NCI-H1105 (cell line): ENCODE measurements at places on chromosomes 12 and 14.
A peak's percentile ranks its signal among the peaks of the same experiment; 100 is the strongest.

DNA sequence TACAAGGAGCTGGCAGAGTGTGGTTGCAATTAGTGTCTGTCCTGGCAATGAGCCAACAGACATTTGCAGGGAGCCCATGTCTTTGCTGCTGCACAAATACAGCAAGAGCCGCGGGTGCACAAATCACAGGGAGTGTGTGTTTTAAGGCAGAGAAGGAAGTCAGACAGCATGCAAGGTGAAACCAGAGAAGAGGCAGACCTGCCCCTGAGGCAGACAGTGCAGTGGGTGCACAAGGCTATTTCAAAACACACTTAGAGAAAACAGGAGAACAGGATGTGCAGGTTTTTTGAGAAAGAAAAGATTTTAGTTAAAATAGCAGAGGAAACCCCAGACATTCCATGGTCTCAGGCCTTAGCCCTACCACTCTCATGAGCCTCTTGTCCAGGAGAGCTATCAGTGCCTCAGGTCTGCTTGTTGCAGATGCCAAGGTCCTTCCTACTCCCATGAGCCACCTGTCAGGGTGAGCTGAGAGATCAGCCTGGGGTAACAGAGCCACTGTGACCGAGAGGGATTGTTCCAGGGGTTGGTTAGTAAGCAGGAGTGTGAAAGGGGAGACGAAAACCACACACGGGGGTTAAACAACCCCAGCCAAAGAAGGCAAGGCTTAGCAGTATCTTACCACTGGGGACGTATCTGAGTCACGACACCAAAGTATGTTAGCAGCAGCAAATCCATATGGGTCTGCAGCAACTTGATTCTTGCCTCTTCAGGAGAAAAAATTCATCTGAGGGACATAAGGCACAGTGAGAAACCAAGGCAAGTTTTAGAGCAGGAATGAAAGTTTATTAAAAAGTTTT, 78.1 kb downstream of the C14orf132 start:
- DNase-seq = peak; percentile 81

DNA sequence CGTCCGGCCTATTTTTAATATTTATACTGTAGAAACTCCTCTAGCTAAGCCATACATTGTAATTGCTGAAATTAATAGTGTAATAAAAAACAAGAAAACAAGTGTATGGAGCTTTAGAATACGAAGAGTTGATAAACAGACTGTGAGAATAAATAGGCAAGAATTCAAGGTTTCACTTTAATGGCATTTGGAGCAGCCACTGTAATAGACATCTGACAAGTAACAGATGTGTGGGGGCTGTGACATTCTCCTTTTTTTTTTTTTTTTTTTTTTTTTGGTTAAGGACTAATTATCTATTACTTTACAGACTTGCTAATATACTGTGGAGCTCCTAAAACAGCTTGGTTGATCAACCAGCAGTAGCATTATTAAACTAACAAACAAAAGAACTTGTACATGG, 42.1 kb upstream of the CFAP54 start:
- DNase-seq = no peak

- peak; percentile 3 for DNase-seq
Measured at GRCh38 chr12:94286583-94287244, 138.3 kb downstream of the PLXNC1 start.

GRCh38 chr12:15688202-15688736, 100.9 kb downstream of the EPS8 start:
- no peak for DNase-seq

DNA sequence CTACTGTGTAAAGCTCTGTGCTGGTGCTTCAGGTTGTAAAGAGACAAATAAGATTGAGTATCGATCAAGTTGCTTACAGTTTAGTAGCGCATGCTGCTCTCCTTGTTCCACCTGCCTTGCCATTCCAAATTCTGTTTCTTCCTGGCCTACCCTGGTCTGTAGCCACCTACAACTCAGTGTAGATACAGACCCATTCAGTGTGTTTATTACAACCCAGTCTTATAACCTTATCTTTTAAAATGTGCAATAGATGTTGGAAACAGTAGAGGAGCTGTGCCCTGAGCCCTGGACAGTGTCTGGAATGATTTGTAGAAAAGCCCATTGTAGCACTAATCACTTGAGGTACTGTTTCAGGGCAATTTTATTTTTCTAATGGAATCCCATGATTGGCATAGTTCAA, 68.5 kb downstream of the DIP2B start:
- no peak for DNase-seq

GRCh38 chr14:63641473-63642228, at the start of gene WDR89:
TSS of gene WDR89 (minus strand) at chr14:63641871. CDS start at chr14:63599942, 41,929 bp downstream.
- peak; percentile 100 for DNase-seq

DNA sequence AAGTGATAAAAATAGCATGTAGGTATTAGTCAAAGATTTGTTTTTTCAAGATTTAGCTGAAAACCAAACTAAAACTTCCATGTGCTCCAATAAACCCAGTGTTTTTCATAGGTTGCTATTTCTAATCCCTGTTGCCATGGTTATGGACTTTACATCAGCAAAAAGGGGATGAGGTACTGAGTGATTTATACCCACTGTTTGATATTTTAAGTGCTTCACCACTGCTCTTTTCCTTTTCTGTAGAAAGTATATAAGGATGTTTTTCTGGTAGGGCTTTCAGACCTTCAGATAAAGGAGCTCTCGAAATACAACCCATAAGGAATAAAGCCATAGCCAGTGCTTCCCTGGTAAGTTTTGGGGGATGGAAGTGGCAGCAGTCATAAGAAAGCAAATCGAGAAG, at the start of gene OTOGL:
Gene OTOGL (plus strand): TSS at position 279 of the 400 bp plus-strand sequence. CDS start 109,895 bp downstream, outside the sequence.
- DNase-seq = no peak

DNA sequence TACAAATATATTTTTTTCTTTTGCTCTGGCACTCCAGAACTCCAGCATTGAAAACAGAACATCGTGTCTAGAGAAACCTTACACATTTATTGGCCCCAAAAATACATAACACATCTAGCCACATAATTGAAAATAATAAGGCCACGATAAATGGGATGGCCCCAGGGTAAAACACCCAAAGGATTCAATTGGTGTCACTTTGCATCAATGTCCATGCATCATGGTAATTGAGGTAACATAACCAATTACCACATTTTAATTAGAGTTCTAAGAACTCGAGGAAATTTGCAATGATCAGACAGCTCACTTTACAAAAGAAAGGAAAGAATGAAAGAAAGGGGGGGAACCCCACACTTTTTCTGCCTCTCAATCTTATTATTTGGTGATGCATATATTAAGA, 151.8 kb upstream of the NPAS3 start:
- no peak for DNase-seq

DNA sequence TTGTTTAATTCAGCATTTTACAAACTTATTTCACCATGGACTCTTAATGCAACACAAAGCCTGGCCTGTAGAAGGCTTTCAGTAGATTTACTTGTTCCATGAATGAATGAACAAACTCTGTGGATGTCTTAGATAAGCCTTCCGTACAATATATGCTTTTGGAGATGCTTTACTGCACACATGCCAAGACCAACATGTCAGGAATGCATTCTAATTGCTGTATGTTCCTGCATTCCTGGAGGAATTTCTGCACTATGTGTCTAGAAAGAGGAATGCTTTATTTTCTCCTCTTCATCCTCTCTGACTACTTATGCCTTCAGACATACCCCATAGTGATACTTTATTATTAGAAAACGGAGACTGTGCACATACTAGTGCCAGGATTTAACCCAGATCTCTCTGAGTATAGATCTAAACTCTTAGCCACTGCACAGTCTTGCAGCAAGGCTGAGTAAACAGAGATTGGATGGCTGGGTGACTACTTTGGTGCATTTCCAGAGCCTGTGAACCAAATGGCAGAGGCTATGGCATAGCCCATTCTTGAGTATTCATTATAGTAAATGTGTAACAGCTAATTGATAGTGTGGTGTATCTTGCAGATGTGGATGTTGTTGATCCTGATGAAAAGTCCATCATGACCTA, 108.2 kb downstream of the SYNE2 start:
- DNase-seq = no peak

DNA sequence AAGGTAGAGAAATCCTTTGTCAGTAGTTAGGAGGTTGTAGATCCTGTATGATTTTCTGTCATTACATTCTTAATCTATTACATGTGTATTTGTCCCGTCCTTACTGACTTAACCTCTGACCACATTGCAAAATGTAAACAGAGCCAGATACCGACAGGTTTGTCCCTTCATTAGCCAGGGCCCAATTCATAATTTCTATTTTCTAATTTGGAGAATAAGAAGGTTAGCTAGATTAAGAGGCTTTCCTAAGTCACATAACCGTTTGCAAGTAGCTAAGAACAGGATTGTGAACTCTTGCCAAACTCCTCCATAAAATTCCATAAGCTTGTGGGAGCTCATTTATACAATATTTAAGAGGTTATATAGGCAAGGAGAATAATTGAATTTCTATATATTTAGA, 352.6 kb downstream of the RAD51B start:
- no peak for DNase-seq

- DNase-seq = no peak
Measured at GRCh38 chr14:31241450-31242114, 34.0 kb upstream of the HECTD1 start.

DNA sequence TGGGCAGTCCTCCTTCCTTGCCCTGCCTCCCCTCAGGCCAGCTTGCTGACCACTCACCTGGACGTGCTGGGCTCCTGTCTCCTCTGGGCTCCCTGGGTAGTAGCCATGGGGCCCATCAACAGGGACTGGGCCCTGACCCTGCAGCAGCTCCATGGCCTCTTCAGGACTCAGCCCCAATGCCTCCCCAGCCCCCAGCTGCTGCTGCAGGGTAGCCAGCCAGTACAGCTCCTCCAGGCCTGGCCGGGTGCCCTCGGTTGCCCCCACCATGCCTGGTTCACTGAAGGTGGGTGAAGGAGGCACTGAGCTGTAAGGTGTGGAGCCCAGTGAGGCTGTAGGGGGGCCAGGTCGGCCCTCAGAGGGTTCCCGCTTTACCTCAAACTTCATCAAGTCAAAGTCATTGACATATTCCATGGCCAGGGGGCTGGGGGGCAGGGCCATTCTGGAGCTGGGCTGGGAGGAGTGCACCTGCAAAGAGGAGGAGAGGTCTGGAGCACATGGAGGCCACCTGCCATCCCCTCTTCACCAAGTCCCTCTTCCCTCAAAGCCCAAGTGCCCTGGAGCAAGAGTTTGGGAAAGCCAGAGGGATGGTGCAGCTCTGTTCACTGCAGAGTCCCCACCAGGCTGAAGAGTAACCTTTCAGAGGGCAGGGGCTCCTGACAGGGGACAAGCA, 11.2 kb downstream of the CPNE6 start:
- no peak for DNase-seq

DNA sequence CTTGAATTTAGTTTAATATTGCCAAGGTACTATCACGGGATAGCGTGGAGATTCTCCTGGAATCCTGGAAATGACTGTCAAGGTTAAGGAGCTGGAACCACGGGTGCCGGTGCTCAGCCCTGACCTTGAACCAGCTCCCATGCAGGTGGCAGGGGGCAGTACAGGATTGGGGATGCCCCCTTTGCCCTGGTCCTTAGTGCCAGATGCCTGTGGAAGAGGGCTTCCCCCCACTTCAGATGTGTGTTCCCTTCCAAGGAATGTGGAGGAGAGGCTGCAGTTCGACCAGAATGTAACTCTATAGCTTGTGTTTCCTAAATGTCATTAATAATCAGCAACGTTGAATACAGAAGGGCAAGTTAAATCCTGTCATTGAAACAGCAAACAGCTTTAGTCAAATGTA, 258.9 kb downstream of the VRK1 start:
- DNase-seq = peak; percentile 35

DNA sequence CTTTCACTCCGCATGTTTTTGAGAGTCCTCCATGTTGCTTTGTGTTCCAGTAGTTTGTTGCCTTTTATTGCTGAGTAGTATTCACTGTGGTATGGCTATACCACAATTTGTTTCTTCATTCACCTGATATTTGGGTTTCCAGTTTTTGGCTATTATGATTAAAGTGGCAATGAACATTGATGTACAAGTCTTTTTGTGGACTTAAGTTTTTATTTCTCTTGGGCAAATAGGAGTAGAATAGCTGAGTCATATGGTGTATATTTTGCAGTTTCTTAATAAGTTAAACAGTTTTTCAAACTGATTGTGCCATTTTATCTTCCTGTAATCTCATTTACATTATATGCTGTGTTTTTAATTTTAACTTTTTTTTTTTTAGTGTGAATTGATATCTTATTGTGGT, 16.2 kb downstream of the ADIPOR2 start:
- DNase-seq = no peak

- DNase-seq = no peak
Measured at GRCh38 chr14:104039214-104039613, 46.3 kb upstream of the ASPG start.

- no peak for DNase-seq
Measured at GRCh38 chr12:82919388-82920054, 232.8 kb downstream of the TMTC2 start.

DNA sequence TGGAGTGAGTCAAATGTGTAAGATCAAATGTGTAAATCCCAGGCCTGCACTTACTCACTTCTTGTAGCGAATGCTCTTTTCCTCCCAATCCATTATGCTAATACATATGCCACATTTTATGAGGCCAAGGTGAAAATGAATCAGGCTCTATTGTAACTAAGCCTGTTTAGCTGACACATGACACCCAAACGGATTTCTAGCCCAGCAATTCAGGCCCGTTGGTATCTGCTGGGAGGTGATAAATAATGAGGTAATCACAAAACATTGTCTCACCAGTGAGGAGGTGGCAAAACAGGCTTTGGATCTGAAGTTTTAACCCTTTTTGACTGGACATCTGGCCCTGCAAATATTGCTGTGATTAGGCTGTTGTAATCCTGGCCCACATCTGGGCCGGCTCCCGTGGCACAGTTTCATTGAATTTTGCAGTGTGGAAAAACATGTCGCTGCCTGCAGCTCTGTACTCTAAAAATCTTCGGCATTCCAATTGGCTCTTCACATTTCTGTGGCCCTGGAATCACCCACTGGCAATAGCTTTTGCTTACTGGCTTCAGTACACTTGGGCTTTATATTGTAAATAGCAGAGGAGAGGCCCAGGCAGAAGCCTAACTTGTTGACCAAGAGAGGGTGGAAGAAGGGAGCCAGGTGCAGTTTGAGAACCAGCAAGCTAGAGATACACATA, 106.1 kb downstream of the PAX9 start:
- peak; percentile 58 for DNase-seq

GRCh38 chr12:102533483-102534215, 53.3 kb upstream of the IGF1 start:
- no peak for DNase-seq

- no peak for DNase-seq
Measured at GRCh38 chr12:80559766-80560165, 115.7 kb downstream of the PTPRQ start.

GRCh38 chr12:116201359-116201758, 76.1 kb downstream of the MED13L start:
- DNase-seq = no peak
